CD4-positive, alpha-beta T cell treated with Interleukin-4 for 4 hours (primary cell): ENCODE measurements at places on chromosomes 2 and 18.

GRCh38 chr2:145752091-145752806, 1232.3 kb upstream of the ZEB2 start:
- no peak for DNase-seq

GRCh38 chr2:209525331-209525730, 101.5 kb downstream of the MAP2 start:
- no peak for DNase-seq

GRCh38 chr2:62292190-62292589, 96.3 kb downstream of the B3GNT2 start:
- no peak for DNase-seq

- no peak for DNase-seq
Measured at GRCh38 chr2:25588576-25588975, 84.8 kb downstream of the DTNB start.

- DNase-seq: no peak
Measured at GRCh38 chr18:22493940-22494339, 76.2 kb upstream of the CTAGE1 start.

GRCh38 chr2:218887079-218887478, 6.4 kb downstream of the WNT10A start:
- DNase-seq: no peak

DNA sequence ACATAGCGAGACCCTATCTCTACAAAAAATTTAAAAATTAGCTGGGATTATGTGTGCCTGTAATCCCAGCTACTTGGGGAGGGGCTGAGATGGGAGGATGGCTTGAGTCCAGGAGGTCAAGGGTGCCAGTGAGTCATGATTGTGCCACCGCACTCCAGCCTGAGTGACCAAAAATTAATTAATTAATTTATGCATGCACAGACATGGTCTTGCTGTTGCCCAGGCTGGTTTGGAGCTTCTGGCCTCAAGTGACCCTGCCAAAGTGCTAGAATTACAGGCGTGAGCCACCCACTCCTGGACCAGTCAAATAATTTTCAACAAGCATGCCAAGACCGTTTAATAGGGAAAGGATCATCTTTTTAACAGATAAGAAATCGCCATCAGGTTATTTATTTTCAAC, 57.7 kb upstream of the TFCP2L1 start:
- no peak for DNase-seq

GRCh38 chr2:39875182-39875913, 96.3 kb upstream of the THUMPD2 start:
- no peak for DNase-seq

DNA sequence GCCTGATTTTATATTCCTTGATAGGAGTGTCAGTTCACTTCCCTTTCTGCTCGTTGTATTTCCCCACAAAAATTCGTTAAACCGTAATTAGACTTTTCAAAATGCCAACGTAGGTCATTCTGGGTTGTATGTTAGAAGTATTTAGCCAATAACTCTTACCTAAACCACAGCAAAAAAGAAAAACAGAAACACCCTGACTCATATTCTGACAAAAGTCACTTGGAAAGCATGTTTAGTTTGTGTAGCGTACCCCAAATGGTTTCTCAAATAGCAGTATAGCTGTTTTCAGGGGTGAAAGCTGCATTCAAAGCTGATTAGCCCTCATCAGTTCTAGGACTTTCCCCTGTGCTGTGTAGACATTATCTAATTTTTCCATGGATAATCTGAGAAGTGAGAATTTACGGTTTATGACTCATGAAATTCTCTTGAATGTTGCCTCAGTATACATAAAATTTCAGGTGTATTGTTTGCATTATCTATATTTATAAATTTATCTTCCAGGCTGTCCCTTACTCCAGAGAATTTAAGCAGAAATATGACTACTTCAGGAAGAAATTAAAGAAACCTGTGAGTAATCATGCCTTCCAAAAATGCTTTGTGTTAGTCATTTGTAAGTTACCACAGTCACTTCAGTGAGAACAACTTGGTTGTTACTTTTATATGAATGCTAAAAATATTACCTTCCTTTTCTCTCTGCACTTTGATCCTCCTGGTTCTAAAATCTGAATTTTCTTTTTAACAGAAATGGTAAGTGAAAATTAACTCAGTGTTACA, 264.9 kb downstream of the ALPK2 start:
- no peak for DNase-seq

- DNase-seq: no peak
Measured at GRCh38 chr2:30499681-30500080, 52.6 kb downstream of the LCLAT1 start.
